Hypothalamus (tissue), 51 donors: ENCODE measurements at places on chromosomes 12 and 14.

- DNase-seq = no peak
These were observed 559 bp upstream of the RFC5 start for GRCh38 chr12:118015944-118016343.

GRCh38 chr14:28596391-28596790, 170.2 kb upstream of the FOXG1 start:
- no peak for DNase-seq

DNA sequence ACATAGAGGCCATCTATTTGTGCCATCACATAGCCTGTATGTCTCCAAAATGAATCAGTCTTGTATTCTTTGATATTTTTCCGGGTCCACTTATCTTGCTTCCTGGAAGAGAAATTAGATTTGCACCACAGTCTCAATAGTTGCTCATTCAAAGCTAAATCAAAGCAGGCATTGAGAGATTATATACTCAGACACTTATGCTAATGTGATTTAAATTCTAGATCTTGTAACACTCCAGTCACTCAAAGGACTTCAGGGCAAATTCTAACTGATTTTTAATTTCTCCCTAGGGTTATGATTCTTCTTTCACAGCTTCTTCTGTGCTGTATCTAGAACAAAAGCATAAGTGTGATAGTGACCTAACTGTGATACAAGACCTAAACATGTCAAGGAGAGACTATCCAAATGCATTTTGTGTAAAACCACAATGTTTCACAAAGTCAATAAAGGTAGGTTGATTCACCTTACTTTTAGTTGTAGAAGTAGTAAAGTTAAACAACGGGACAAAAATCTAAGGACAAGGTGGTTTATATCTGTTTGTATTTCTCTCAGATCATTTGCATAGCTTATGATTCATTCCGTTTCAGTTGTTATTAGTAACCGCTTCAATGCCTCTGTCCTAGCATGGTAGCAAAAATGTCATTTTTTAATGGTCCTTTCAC, 26.8 kb downstream of the PLBD1 start:
- DNase-seq = no peak

- DNase-seq = no peak
These were observed 1141.3 kb downstream of the BCL11B start for GRCh38 chr14:98130691-98131090.

DNA sequence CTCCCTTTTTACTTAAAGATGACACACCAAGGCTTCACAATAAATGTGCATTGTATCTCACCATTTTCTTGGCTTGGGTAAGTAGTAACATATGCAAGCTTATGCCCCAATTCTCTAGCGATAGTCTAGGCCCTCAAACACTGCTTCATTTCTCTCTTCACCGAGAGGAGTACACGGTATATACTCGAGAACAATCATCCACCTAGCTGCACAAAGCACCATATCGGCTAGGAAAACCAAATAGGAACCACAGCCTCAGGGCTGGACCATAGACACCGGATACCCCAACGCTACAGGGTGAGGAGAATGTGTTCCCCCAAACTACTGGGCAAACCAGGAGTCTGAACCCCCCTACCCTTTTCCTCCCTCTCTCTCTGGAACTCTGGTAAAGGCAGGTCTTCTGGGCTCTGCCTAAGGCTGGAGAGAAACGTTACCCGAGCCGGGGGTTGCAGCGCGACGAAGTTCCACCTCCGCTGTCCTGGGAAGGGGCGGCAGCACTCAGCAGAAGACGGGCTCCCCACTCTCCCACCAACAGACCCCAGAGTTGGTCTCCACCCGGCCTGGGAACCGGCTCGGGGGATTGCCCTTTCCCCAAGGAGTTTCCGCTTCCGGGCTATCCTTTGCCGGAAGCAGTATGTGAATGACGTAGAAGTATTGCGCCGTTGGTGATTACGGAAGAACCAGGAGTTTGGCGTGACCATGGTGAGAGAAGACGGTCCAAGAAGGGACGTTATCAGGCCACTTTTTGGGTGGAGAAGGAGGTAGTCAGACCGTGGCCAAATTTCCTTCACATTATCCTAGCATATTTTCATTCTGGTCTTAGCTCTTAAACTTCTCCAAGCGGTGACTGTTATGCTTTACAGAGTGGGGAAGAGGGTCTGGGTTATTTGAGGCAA, at the start of the genes AREL1 and FCF1:
TSS of gene AREL1 (minus strand) at position 582 of the 896 bp plus-strand sequence. CDS start 27,465 bp downstream, outside the sequence.
TSS of gene FCF1 (plus strand) at position 646 of the 896 bp plus-strand sequence. CDS start at position 700, 54 bp downstream.
- no peak for DNase-seq

- DNase-seq = no peak
These were observed 473.5 kb downstream of the PRKD1 start for GRCh38 chr14:29454026-29454693.
